Brain microvascular endothelial cell (primary cell): ENCODE measurements at places on chromosomes 13 and 19.
A peak's percentile ranks its signal among the peaks of the same experiment; 100 is the strongest.

GRCh38 chr19:4913996-4914735, 4.9 kb downstream of the UHRF1 start:
- no peak for DNase-seq

- peak; percentile 80 for DNase-seq
These were observed 20.7 kb downstream of the TNFSF11 start for GRCh38 chr13:42594481-42595252.

DNA sequence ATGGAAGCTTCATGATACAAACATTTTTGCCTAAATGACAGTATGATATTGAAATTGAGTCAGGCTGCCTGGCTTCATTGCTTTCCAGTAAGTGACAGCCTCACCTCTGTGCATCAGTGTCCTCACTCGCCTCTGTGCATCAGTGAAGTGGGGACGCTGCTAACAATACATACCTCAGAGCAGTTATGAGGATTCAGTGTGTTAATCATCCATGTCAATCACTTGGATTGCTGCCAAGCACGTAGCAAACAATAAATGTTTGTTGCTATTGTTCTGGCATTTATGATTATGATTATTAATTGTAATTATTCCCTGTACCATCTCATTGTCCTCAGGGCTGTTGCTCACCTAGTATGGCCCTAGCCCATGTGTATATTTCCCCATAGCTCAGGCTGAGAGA, 8.8 kb downstream of the PPP2R1A start:
- DNase-seq = no peak

DNA sequence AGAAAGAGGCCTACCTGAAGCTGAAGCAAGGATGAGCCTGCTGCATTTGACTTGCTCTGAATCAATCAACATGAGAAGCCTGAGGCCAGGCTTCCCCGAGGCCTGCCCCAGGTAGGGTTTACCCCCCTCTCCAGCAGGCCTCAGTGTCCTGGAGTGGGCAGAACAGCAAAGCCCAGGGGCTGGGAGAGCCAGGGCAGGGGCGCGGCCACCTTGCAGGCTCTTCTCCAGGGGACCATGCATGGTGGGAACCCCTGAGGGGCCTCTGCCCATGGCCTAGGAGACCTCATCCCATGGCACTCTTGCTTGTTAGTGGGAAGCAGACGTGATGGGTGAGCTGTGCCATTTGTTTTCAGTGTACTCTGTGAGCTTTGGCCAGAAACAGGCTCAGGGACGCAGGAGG, 19.9 kb upstream of the LRP3 start:
- no peak for DNase-seq

GRCh38 chr19:29527500-29528328, 1.9 kb downstream of the VSTM2B start:
- no peak for DNase-seq

- no peak for DNase-seq
These were observed 2.0 kb downstream of the STXBP2 start for GRCh38 chr19:7638802-7639465.
